Mucosa of descending colon (tissue), 3 donors: ENCODE measurements at places on chromosomes 11 and 22.

DNA sequence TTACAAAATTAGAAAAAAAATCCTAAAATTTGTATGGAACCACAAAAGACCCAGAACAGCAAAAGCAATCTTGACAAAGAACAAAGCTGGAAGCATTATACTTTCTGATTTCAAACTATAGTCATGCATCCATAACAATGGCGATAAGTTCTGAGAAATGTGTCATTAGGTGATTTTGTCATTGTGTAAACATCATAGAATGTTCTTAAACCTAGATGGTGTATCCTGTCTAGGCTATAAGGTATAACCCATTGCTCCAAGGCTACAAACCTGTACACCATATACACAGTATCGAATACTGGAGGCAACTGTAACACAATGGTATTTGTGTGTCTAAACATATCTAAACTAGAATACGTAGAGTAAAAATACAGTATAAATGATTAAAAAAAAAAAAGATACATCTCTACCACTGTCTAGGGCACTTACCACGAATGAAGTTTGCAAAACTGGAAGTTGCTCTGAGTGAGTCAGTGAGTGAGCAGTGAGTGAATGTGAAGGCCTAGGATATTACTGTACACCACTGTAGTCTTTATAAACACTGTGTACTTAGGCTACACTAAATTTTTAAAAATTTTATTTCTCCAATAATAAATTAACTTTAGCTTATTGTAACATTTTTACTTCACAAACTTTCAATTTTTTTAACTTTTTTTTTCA, 18.1 kb upstream of the SC5D start:
- DNase-seq = no peak

DNA sequence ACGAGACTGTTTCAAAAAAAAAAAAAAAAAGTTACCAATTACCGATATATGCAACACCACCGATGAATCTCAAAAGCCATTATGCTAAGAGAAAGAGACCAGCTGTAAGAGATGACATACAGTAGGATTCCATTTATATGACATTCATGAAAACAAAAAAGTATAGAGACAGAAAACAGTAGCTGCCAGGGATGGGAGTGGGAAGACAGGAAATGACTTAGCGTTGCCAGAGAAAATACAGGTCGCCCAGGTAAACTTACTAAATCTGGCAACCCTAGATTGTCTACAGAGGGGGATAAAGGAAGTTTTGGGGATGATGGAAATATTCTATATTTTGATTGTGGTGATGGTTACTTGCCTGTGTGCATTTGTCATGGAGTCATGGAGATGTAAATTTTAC, 7.9 kb upstream of the C11orf24 start:
- DNase-seq = no peak

DNA sequence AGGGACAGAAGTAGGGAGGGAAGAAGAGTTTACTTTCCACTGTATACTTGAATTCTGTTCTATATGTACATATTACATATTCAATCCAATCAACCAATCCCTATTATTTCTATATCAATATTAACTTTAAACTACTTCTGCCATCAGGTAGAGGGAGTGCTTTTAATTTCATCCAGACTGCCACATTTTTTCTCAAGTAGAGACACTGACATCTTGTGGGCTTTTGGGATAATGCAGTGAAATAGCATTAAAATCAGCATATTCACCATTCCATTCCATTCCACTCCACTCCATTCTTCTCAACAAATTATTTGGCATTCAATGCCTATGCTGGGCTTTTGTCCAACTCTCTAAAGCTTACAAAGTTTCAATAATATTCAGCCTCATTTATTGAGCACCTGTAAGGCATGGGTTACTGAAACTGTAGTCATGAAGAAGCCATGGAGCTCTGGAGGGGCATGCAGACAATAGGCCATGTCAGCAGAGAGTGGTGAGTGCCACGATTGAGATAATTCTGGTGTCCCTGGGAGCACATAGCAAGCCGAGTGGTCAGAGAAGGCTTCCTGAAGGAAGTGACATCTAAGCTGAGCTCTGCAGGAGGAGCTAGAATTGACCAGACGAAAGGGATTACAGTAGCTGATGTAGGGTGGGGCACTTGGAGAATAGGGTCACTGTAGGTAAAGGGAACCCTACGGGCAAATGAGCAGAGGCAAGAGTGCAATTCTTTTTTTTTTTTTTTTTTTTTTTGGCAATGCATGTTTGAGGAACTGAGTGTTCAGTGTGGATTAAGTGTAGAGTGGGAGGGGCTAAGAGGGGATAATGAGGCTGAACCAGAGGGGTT, 12.8 kb upstream of the CLPB start:
- no peak for DNase-seq

DNA sequence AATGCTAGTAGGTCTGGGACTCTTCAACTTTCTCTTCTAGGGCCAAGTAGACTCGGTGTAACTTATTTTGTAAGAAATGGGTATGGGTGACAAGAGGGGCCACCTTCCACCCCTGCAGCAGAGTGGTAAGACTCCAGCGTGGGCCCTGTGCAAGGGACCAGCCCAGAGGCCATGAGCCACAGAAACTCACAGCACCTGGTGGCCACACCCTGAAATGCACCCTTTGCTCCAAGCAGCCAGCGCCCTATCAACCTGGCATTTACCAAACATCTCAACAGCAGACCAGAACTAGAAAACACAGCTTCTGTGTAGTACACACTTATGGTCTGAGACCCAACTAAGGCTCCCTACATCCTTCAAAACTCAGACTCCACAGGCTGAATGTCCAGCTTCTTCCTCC, 5.7 kb downstream of the CDCA5 start:
- DNase-seq = peak; percentile 86

GRCh38 chr11:4060182-4060923, 34.2 kb upstream of the RRM1 start:
- peak; percentile 35 for DNase-seq

- DNase-seq = peak; percentile 71
Measured at GRCh38 chr22:35539910-35540594, 579 bp upstream of the RASD2 start.

- DNase-seq = peak; percentile 54
Measured at GRCh38 chr11:68013611-68014156, 3.6 kb downstream of the ALDH3B1 start.

DNA sequence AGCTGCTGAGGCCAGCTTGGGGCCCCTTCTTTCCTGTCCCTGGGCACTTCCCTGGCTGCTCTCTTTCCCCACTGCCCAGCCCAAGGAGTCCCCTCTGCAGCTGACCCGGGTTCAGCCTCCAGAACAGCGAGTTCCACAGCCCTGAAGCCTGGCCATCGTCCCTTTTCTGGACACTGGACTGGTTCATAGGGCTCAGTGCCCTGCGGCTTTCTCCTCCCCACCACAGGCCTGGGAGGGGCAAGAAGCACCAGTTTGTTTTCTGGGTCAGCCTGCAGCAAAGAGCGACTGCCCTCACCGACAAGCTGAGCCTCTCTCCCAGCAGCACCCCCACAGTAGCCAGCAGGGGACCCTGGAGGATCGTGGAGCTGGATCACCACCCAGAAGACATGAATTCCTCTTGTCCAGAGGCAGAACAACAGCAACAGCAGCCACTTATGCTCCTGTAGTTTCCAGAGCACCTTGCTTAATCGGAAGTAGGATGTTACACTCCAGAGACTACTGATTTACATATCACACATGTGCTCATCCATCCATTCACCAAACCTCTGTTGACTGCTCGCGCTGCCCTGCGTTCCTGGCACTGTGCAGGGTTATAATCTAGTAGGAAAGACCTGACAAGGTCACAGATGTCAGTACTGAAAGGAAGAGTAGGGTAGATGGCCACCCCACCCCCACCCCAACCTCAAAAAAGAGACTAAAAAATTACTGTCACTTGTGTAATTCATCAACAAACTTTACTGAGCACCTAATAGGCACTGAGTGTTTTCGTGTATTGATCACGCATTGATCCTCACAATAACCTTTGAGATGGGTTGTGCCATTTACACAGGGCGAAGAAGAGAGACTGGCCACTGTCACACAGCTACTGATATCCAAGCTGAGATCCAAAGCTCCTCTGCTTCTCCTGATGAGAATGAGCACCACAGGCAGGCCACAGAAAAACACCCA, 13.0 kb upstream of the CXCR5 start:
- DNase-seq = no peak

DNA sequence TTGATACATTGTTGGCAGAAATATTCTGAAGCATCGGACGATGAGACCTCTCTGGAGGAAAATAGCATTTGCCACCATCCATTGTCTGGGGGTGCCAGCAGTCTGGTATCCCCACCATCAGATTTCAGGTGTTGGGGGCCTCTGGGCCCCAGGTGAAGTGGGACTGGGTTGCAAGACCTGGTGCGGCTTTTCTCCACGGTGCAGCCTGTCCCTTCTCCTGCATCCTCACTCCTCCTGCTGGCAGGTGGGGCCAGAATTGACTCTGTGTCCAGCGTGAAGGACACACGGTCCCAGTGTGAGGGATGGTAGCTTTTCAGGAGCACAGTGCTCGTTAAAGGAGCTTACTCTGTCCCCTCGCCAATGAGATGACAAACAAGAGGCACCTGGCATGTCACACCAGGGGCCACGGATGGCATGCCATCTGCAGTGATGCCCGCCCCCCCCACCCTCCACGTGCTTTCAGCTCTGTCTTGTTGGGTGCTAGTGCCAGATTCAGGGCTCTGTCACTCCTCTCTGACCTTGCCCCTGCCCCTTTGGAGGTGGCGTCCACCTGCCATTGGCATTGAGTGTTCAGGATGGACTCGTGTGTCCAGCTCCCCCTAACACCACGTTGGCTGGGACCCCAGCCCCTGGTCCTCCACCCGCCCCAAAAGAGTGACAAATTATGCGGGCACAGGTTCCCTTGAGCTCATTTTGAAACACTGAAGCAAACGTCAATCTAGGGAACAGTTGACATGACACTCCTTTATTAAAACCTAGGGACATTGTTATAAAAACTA, 62.4 kb downstream of the PARVG start:
- no peak for DNase-seq

DNA sequence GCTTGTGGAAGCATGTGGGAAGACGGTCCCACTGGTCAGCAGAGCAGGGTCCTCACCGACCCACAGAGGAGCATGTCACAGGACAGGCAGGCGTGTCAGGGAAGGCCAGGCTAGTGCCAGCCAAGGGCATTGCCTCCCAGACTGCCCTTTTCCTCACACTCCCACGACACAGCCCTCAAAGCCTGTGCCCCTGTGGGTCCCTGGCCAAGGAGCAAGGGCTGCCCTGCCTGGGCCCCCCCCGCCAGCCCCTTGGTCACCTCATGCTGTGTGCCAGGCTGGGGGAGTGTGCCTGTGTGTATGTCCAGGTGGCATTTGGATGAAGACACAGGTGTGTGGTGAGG, 74.7 kb downstream of the MED15 start:
- peak; percentile 40 for DNase-seq

DNA sequence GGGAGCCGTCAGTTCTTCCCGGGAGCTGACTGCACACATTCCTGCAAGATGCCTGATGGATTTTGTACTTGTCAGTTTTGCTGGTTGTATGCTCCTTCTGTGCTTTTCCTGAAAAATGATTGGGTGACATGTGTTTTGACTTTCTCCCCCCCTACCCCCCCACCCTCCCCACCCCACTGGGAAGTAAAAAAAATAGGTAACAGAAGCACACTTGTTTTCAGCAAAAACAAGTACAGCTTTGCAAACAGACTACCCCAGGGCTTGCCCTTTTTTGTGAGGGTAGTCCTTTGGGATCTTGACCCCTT, 1.1 kb downstream of the PPFIA1 start:
- no peak for DNase-seq

- DNase-seq = no peak
Measured at GRCh38 chr11:59138643-59139042, 4.0 kb upstream of the FAM111A start.

- no peak for DNase-seq
Measured at GRCh38 chr11:72112978-72113808, 698 bp upstream of the ANAPC15 start.

DNA sequence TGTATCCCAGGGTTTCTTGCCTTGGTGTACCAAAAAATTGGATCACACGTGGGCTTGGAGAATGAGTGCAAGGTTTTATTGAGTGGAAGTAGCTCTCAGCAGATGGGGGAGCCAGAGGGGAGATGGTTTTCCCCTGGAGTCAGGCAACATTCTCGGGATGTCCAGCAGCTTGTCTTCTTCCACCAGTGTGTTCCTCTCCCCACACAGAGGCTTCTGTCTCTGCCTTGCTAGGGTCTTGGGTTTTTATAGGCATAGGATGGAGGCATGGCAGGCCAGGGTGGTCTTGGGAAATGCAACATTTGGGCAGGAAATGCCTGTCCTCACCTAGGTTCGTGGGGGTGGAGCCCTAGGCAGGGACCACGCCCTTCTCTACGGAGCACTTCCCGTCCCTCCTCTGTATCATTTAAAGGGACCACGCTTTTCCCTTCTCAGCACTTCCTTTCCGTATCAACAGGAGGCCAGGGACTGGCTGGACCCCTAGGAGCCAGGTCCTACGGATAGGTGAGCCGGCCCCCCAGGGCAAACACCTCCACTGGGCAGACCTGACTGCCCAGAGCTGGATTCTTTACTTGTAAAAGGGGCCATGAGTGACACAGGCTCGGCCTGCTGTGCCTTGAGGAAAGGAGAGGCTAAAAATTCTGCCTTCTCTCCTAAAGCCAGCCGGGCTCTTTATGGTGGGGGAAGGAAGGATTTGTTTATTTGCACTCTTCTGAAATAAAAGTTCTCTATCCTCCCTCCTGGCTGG, 55.3 kb upstream of the CCDC188 start:
- peak; percentile 84 for DNase-seq

DNA sequence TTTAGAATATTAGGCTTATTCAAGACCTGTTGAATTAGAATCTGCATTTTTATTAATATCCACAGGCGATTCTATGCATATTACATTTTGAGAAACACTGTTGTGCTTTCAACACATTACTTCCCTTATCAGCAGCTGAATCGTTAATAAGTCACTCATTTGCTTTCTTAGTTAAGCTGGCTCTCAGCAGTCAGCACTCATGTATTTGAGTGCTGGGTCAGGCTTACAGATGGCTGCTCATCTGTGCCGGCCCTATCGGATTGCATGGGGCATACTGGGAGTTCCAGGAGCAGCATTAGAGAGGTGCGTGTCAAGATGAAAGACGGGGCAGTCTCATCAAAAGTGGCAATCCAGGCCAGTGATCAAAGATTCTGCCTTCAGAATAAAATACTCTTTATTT, 10.8 kb upstream of the OR51L1 start:
- no peak for DNase-seq
